ENCODE measurements at places on chromosomes 7 and 10.

DNA sequence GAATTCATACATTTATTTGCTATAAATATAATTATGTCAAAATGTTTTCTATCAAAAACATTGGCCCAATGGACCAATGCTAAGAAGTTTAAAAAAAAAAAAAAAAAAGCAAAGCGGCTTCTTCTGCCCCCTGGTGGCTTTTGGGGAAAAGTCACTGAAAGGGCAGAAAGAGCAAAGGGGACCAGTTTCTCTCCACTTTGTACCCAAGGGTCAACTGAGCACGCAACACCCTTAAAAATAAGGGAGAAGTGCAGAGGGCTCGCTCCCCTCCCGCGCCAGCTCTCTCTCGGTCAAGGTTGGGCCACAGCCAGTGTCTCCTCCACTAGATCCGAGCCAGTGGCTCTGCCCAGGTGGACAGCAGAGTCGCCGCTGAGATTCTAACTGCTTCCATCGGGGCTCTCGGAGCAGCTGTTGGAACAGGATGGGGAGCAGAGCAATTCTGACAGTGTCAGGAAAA, 136.4 kb upstream of the FGFR2 start:
- DNase-seq = peak; percentile 5

DNA sequence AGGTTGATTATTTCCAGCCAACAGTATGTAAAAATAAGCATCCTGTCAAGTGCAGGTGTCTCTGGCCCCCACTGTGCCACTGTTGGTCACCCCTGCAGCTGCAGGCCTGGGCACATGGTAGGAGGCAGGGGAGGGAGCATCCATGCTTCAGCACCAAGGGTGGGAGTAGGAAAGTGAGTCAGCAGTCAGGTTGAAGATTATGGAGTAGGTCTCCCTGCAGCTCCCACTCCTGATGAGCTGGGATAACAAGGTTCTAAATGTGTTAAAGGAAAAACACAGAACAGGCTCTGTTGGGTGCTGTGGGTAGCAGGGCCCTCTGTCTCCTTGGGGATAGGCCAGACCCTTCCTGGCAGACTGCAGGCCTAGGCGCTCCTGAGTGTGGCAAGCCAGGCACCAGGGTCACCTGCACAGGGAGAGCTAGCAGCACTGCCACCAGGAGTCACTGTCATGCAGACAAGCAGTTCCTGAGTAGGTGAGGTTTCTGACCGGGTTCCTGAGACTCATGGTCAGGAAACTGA, 59.3 kb downstream of the NUDCD3 start:
- peak; percentile 11 for DNase-seq

- DNase-seq = no peak
Measured at GRCh38 chr10:68578974-68579373, 18.8 kb downstream of the TET1 start.

- peak; percentile 4 for DNase-seq
Measured at GRCh38 chr7:46468753-46469356, 547.8 kb upstream of the IGFBP3 start.

DNA sequence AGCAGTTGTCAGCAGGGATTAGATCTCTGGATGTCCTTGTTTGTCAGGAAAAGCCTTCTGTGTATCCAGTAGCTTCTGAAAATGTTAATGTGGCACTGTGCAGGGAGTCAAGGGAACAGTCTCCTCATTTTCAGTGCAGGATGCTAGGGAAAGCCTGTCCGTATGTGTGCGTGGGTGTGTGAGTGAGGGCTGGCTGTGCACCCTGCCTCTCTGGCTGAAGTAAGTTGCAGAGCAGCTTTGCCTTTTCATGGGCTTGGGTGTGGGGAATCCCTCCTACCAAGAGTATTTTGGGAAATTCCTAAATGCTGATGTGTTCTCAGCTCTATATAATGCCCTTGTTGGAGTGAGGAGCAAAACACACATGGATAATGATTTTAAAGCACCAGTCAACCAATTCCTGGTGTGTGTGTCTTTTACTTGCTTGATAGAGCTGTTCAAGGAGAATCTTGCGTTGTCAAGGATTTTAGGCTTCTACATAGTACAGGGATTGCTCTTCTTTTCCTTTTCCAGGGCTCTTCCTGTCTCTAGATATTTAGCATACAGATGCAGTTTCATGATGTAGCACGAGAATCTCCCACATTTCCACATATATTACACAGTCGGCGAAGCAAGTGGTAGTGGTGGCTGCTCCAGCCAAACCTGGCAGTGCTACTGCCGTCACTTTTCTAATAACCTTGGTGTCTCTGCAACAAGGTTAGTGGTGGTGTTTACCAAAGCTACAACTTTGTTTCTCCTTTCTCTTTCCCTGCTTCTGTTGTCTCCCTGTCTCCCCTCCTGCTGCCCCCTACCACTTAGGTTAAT, 92.8 kb downstream of the MCU start:
- no peak for DNase-seq

DNA sequence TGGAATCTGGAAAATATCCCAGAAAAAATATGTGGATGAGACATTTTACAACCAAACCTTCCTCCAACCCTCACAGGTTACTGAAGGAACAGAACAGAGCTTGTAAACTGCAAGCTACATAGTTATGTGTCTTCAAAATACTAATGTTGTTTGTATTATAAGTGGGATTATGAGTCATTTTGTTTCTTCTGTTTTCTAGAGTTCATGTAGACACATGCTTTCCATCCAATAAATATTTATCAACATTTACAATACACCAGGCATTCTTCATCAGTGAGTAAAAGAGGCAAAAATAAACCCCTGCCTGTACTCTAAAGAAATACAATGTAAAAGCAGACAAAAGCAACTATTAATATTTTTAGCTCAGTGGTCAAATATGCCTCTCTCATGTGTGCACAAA, 38.0 kb upstream of the TES start:
- no peak for DNase-seq

DNA sequence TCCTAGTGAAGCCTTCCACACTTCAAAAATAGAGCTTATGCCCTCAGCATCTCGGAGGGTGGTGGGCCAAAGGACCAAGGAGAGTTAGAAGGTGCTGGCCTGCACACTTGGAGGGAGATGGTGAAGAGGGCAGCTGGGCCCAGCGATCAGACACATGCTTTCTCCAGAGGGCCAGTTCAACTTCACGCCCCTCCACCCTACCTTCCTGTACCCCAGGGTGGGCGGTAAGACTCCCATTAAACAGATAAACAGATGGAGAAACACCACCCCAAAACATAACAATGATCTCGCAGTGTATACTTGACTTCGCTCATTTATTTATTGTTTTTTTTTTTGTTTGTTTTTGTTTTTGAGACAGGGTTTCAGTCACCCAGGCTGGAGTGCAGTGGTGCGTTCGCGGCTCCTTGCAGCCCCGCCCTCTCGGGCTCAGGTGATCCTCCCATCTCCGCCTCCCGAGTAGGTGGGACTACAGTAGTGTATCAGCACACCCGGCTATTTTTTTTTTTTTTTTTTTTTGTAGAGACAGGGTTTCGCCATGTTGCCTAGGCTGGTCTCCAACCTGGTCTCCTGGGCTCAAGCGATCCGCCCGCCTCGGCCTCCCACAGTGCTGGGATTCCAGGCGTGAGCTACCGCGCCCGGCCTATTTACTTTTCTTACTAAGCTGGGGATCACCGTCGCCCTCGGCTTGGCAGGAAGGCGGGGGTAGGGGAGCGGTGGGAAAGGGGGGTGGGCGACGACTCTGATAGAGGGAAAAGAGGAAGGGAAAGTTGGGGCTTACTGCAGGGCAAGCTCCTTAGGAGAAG, 1.8 kb downstream of the C10orf95 start:
- peak; percentile 91 for DNase-seq

DNA sequence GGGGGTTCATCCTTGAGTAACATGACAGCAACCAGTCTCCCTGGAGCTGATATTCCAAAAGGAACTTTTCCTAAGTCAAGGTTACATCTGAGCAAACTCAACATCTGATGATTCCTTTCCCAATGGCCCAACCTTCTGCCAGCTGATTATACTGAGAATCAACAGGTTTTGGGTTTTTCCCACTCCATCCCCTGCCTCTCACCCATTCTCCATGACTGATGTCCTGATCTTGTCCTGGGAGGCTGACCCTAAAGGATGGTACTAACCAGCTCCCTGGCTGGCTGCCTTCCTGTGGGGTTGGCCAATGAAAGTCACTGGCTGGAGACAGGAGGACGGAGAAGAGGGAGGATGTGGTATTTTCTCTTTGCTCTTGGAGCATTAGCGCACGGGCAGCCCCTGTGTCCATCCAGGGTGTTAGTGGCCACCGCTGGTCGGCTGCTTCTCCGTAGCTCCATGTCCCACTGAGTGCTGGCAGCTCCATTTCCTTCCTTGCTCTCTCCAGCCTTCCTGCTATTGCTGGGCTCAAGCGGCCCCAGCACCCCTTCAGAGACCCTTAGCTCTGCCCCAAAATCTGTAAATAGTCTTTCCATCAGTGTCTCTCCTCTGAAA, 306.2 kb upstream of the PITRM1 start:
- DNase-seq = no peak

GRCh38 chr10:33248638-33249037, 85.8 kb downstream of the NRP1 start:
- DNase-seq = peak; percentile 68

GRCh38 chr7:120554960-120555571, 282.1 kb downstream of the KCND2 start:
- no peak for DNase-seq

DNA sequence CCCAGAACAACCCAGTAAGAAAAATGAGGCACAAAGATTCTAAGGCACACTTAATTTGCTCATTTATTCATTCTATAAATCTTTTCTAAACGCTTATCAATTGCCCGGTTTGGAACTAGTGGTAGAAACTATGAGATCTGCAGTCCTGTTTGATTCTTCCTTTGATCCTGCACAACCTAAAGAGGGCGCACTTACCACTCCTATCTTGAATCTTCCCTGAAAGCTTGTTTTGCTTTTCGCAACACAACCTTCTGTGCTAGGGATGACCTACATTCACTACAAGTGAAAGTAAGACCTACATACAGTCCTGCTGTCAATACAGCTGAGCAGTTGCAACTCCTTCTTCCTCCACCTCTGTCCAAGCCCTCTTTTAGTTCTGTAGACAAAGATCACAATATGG, 12.6 kb upstream of the ARL4A start:
- peak; percentile 57 for DNase-seq

DNA sequence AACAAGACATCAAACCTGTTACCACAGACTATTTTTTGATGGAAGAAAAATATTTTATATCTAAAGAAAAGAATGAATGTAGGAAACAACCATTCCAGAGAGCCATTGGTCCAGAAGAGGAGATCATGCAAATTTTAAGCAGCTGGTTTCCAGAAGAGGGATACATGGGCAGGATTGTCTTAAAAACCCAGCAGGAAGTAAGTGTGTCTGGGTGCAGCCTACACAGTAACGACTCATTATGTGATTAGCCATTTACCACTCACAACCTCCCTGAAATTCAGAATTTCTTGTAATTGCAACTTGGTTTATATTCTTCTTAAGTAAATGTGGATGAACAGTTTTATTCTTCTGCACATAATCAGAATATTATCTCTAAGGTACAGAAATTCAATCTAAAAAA, 46.2 kb downstream of the NOC3L start:
- no peak for DNase-seq

DNA sequence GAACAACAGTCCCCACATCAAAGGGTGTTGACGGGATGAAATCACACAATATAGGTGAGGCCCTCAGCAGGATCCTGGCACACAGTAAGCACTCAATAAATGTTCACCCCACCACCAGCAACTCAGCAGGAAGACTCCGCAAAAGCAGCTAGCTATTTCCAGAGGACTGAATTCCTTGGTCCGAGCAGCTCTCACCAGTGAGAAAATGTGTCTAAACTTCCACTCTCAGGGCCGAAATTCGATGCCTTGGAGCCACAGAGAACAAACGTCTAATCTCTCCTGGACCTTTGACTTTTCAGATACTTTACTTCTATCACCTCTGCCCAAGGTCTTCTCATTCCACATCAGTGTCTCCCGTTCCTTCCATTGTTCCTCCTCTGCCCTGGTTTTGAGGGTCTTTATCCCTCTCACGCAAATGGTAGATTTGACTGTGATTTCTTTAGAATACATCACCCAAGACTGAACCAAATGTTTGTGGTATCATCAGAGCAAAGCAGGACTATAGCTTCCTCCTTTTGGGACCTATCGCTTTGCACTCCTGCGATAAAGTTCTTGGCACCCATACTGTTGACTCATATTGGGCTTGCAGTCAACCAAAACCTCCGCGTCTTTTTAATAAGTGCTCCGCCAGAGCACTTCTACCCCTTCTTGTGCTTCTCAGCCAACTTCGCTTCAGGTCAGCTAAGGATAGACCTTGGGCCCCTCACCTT, 903 bp upstream of the NT5C2 start:
- peak; percentile 18 for DNase-seq

DNA sequence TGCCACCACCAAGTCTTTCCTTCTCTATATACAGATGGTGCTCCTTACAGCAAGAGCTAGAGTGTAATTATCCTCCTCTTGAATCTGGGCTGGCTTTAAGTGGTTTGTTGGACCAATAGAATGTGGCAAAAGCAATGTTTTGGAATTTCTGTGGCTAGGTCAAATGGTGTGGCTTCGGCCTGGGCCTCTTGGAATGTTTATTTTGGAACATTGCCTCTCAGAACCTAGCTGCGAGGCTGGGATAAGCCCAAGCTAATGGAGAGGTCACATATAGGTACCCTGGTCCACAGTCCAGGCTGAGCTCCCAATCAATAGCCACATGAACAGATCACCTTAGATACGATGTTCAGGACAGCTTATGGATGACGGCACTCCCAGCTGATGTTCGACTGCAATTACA, 556.7 kb downstream of the TYW1 start:
- no peak for DNase-seq

DNA sequence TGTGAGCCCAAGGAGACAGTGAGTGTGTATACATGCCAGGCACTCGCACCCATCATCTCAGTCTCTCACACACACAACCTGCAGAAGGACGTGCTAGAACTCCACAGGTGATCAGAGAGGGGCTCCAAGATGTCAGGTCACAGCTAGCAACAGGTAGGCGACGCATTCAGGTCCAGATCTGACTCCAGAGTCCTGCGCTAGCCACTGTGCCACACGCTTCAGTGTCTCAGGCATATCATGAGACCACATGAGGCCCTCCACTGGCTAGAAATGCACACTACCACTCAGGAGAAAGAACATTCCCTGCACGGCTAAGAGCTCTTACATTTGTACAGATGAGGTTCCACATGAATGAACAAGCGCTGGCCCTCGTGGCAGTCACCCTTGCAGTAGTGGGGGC, 11.5 kb downstream of the AKR1B1 start:
- no peak for DNase-seq

DNA sequence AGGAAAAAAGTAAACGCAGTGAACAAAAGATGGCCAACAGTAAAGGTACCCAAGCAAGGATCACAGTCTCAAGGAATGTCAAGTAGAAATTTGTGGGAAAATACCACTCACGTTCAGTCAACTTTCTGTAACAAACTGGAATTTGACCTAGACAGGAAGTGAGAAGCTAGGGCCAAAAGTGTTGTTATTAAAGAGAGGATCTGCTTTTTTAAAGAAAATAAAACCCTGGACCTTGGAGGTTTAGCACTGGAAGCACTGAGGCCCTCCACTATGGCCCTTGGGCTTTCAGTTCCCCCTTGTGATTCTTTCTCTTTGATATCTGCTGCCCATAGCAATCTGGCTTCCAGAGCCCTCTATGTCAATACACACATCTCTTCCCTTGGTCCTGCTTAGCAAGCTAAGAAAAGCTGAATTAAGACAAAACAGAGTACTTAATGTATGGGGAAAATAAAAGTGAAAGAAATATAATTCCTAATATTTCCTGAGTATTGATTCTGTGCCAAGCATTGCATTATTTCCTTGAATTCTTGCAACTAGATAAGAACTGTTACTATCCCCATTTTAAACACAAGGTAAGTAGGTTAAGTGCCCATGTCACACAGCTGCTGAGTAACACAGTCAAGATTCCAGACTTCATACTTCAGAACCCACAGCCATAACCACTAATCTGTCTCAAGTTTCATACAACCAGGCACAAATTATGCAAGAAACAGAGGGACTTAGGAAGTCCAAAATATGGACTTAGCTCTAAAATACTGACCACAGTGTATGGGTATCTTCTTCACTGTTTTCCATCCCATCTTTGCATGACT, 2.6 kb upstream of the ZNF438 start:
- DNase-seq = no peak
